Central memory CD4-positive, alpha-beta T cell (primary cell): ENCODE measurements at places on chromosomes 13 and 19.

DNA sequence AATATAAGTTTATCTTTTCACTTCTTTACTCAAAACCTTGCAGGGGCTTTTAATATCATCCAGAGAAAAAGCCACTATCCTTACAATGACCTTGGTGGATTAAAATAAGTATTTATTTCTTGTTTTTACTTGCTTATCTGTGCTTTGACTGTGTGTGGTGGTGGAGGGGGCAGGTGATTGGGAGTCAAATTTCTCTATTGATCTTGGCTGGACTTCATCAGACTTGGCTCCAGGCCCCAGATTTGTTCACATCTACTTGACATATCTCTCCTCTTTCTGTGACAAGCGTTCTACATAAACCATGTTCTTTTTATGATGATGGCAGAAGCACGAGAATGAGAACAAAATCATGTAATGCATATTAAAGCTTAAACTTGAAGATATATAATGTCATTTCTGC lies 670.8 kb downstream of the PCDH17 start:
- no peak for DNase-seq

- no peak for DNase-seq
Observed at GRCh38 chr19:7515110-7515644, 726 bp upstream of the ZNF358 start.

DNA sequence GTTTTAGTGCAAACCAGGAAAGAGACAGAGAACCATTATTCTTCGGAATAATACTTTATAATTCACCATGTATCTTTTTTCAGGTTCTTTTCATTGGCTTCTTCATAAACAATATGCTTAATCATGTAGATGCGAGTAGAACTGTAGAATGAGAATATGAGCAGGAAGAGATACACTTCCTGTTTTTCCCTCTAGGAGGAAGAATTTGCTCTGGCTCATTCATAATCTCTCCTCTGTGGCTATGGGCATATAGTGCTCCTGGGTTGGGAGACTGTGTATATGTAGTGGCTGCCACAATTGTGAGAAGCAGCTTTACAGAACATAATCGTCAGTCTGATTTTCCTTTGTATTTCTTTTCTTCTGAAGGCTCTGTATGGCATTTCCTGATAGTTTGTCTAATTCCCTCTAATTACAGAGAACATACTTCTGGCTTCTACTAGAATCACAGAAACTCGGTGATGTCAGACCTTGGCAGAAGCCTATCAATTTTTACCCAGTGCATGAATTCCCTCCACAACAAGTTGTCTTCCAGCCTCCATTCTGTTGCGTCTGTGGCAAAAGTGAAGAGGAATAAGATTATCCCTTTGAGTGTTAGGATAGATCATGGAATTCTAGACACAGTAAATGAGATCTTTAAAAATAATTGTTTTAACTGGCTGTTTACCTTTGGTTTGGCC lies 2.9 kb upstream of the DCLK1 start:
- no peak for DNase-seq

DNA sequence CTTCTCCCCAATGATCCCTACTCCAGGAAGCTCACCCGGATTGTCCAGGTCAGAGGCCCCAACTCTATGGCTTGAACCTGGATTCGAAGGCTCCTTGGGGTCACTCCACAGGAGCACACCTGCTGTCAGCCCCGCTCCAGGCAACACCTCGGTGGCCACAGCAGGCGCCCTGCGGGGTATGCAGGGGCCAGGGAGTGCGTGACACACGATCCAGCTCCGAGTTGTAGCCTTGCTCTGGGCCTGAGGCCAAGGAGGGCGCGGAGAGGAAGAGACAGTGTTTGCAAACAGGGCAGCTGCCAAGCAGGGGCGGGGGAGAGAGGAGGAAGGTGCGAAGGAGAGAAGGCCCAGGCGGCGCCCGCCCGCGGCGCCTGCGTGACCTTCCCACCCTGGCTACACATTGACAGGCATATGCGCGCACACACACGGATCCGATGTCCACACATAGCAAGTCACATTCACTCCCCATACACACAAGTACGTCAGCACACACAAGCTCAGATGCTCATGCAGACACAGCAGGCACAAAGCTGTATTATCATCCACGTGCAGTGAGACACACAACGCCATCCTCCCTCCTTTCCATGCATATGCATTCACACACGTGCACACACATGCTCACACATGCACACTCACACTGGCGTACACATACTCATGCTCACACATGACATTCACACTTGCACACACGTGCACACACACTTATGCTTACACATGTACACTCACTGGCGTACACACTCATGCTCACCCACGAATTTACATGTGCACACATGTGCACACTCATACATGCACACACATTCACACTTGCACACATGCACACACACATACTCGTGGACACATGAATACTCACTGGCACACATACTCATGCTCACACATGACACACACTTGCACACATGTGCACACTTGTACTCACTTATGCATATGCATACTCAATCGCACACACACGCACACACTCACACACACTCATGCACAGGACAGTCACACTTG lies 10.4 kb downstream of the SBK2 start:
- DNase-seq = no peak

GRCh38 chr13:113937527-113938180 lies 36.2 kb downstream of the C13orf46 start:
- DNase-seq = no peak

- DNase-seq = no peak
Observed at GRCh38 chr19:38502410-38503076, 69.1 kb downstream of the RYR1 start.
